ENCODE measurements at places on chromosomes 7 and 10.

DNA sequence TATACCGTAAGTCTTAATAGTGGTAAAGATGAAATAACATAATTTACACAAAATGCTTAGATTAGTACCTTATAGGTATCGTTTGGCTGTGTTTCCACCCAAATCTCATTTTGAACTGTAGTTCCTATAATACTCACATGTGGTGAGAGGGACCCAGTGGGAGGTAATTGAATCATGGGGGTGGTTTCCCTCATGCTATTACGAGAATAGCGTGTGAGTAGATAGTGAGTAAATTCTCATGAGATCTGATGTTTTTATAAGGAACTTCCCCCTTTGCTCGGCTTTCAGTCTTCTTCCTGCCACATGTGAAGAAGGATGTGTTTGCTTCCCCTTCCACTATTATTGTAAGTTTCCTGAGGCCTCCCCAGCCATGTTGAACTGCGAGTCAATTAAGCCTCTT, 426.3 kb upstream of the POT1 start:
- no peak for DNase-seq

DNA sequence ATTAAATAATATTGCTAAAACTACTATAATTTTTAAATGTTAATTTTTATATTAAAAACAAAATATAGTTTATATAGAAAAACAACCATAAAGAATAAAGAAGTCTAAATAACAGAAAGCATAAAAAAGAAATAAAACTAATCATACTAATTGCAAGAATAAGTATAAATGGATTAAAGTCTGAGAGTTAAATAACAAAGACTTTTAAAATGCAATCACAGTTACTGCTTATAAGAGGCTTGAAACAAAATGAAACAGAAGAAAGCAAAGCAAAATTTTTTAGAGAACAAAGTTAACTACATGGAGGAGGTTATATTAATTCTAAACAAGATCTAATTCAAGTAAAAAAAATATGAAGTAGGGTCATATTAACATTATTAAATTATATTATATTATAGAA, 41.1 kb downstream of the PRR15 start:
- no peak for DNase-seq

DNA sequence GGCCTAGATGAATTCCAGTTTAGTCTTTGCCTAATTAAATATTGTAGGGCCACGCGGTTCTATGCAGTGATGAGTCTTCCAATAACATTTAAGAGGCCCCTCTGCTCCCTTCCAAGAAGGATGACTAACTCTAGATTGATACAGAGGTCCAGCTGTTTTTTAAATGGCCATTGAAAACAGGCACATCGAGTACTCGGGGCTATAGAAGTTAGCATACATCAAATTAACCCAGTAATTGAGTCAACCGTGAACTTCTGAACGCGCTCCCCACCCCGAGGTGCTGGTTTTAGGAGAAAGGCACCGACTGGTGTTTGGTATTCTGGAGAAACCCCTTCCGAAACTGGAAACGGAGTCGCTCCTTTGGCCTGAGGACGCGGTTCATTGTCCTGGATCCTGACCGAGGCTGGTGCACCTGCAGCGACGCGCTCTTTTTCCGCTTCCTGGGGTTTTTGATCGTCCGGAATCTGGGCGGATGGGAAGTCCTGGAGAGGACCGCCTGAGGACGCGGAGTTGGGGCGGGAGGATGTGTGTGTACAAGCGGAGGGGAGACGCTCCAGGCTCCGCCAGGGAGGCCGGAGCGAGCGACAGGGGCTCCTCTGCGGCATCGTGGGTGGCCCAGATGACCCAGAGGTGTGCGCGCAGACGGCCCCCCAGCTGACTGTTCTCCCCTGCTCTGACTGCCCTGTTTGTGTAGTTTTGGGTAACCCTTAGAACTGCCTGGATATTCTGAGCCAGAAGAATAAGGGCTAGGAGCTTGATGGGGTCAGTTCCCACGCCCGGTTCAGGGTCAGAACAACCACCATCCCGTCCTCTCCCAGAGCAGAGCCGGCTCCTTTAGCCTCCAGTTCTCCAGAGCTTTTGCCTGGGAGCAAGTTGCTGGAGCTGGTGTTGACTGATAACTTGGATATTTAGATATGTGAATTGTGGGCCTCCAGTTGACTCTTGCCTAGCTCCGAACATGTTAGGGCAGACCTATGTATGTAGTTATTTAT, 711 bp downstream of the FAM221A start:
- no peak for DNase-seq

DNA sequence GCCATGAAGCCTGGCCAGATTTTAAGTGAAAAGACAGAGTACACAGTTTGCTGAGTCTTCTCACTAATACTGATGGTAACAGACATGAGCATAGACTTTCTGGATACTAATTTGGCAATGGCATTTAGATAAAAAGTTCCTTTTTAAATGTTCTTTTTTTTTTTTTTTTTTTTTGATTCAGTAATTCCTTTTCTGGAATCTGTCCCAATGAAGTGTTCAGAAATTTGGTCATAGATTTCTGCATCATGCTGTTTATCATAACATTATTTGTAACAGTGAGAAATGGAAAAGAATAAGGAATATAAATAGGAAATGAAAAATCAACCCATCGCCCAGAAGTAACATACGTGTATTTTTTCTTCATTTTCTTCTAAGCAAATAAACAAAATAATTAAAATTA, 354.9 kb downstream of the CALN1 start:
- DNase-seq, result no peak

DNA sequence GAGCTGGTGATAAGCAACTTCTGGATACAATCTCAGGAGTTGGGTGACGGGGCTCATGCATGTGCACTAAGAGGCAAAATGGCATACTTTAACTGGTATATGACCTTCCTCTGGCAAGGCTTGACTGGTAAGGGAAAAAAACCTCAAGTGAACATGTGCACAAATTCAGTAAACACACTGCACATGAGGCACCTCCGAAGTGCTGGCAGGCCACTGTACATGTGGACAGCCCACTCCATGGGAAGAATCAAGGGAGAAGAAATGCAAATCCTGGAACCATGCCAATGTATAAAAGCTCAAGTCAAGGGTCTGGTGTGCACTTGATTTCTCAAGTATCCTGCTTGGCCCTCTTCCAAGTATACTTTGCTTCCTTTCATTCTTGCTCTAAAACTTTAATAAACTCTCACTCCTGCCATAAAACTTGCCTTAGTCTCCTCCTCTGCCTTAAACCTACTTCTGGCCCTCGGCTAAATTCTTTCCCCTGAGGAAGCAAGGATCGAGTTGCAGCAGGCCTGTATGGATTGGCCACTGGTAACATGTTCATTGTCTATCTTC, 167.2 kb downstream of the RAMP3 start:
- DNase-seq, result no peak

- DNase-seq, result no peak
Observed at GRCh38 chr7:45978731-45979211, 57.7 kb upstream of the IGFBP3 start.

DNA sequence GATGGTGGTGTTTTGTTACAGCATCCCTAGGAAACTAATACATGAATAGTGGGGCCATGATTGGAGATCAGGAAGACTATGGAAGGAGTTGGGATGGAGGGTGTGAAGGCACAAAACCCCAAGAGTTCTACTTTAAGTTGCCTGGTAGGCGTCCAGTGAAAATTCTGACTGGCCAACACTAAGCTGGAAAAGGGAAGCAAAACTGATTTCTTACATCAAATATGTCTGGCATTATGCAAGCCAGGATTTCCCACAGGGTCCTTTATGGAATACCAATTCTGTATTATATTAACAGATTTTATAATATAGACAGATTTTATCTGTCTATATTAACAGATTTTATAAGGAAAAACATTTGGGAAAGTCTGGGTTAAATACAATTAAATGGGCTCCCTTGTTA, 16.2 kb downstream of the CPVL start:
- DNase-seq, result no peak
